HFFc6 (cell line): ENCODE measurements at places on chromosomes 4 and X. TPM values are rescaled to one million over a fixed set of nuclear protein-coding genes. Genes with fewer than 3 reads are reported as not detected.

DNA sequence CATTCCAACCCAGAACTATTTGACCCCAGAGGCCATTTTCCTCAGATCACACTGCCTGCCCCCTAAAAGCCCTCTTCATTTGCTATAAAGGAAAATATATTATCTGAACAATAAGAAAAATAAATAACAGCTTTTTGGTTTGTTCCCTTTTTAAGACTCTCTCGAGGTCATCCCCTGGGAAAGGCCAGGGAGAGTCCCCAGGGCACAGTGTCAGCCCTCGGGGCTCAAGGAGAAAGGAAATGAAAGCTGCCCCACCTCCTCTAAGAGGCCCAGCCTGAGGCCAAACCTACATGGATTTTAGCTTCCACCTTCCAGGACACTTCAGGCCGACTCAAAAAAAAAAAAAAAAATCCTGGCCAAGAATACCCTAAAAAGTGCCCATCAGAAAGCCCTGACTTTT is 97.6 kb downstream of the SH3KBP1 start:
- DNase-seq: no peak

GRCh38 chrX:68431836-68432235 is 1.5 kb downstream of the OPHN1 start:
- DNase-seq: no peak

- no peak for DNase-seq
Measured at GRCh38 chr4:126475730-126476129, 1157.0 kb upstream of the INTU start.

GRCh38 chr4:105966051-105966450 is 70.8 kb downstream of the NPNT start:
- peak; percentile 87 for DNase-seq

GRCh38 chr4:111921714-111922113 is 223.5 kb upstream of the FAM241A start:
- no peak for DNase-seq

- DNase-seq: no peak
Measured at GRCh38 chrX:13955095-13955647, 74.5 kb downstream of the GEMIN8 start.

GRCh38 chr4:88481537-88481936 is 24.6 kb downstream of the HERC5 start:
- DNase-seq: no peak

GRCh38 chr4:113350576-113350975 is 301.1 kb downstream of the ANK2 start:
- DNase-seq: no peak

DNA sequence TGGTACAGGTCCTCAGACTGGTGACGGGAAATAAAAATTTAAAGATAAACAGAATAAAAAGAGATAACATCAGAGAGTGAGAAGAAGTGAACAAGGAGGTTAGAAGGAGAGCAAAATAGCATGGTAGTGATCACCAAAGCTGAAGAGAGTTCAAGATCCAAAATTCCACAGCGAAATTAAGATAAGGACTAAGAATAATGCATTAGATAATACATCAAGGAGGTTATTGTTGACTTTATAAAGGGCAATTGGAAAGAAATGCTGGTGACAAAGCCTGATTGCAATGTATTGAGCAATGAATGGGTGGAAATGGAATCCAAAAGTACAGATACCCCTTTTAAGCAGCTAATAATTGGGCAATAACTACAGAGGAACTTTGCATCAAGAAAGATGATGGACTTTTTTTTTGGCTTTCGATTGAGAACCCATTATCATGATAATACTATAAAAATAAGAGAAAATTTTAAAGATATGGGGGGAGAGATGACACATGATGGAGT is 101.6 kb upstream of the MAP9 start:
- no peak for DNase-seq

GRCh38 chr4:123591875-123592274 is 195.3 kb downstream of the SPRY1 start:
- DNase-seq: no peak

Gene GPC4
- not detected in 3 replicates for total RNA-seq

Gene CT83
- total RNA-seq: not detected in 3 replicates

Gene CCDC158
- total RNA-seq: 0.05 TPM in 1 of 3 replicates, not detected in the others

Gene PNMA6E
- not detected in 3 replicates for total RNA-seq

Gene FAM47A
- total RNA-seq: not detected in 2 replicates

Gene IL2RG
- total RNA-seq: 0.37 TPM in 1 of 2 replicates, not detected in the other

Gene SUPT20HL2
- not detected in 2 replicates for total RNA-seq
